ENCODE measurements at places on chromosomes 11 and 22. TPM values are rescaled to one million over a fixed set of nuclear protein-coding genes. Genes with fewer than 3 reads are reported as not detected.

The OR5A1 gene
- total RNA-seq = not detected

The CD3D gene
- total RNA-seq = 4.0 TPM

The ZPR1 gene
- 42.3 TPM for total RNA-seq

The RIMBP3B gene
- not detected for total RNA-seq

The TRIM51 gene
- total RNA-seq = not detected

The TKFC gene
- 46.0 TPM for total RNA-seq

The SCGB1C1 gene
- total RNA-seq = not detected

The RIC8A gene
- 60.3 TPM for total RNA-seq

DNA sequence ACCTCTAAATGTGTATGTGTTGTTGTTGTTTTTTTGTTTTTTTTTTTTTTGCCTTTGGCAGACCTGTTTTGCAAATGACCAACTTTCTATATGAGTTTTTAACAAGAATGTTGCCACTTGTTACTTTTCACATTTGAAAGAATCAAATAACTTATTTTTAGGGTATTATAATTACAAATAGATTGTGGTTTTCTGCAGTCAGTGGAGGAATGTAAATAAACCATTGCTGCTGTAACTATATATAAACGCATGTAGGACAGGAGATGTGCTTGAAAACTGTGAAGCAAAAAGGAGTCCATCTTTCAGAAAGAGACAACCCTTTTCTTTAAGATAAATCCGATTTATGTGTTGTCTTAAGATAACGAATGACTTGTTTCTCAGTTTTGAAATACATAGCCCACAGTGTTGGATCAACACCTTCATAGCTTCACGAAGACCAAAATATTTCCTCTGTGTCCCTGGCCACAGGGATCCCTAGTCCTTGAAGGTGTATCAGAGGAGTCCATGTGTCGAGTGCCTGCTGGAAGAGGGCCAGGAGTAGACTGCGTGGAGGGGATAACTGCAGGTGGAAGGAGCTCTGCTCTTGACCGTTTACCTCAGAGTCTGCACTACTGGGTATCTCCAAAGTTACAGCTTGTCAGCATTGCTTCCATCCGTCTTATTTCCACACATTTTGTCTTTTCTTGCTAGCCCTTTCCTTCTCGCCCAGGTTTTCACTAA, 24.7 kb downstream of the TNRC6B start:
- ATAC-seq = no peak

DNA sequence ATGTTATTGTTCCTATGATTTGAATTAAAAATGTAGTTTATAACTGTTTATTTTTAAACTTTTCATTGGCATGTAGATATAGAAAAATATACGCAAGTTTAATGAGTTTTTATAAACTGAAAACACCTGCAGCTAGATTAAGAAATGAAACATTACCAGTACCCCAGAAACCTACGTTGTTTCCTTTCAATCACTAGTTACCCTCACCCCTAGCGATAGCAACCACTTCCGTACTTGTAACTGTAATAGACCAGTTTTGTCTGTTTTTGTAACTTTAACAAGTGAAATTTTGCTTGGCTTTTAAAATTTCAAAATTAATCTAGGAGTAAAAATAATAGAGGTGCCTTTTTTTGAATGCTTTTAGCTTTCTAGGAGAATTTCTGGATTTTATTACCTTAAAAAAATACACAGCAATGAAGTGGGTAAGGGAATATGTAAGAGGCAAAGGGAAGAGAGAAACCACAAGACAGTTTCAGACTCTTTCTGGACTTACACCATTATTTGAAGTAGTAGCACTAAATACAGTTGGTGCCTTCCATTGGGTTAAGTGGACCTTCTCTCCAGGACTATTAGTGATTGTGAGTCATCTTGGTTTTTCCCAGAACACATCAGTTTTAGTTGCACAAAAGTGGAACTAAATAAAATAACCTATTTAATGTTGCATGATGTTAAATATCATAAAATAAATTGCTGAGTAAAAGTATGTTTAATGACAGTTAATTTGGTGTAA, 18.7 kb upstream of the NAT10 start:
- no peak for ATAC-seq

GRCh38 chr22:48695251-48695650, 1132.4 kb downstream of the BRD1 start:
- no peak for ATAC-seq

DNA sequence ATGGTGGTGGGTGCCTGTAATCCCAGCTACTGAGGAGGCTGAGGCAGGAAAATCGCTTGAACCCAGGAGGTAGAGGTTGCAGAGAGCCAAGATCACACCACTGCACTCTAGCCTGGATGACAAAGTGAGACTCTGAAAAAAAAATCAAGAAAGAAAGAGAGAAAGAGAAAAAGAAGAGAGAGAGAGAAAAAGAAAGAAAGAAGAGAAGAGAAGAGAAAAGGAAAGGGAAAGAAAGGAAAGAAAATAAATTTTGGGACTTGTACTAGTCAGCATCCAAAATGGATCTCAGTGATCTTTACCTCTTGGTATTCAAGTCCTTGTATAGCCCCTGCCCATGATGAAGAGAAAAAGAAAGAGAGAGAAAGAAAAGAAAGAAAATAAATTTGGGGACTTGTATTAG, 22.2 kb upstream of the PICALM start:
- ATAC-seq = no peak

DNA sequence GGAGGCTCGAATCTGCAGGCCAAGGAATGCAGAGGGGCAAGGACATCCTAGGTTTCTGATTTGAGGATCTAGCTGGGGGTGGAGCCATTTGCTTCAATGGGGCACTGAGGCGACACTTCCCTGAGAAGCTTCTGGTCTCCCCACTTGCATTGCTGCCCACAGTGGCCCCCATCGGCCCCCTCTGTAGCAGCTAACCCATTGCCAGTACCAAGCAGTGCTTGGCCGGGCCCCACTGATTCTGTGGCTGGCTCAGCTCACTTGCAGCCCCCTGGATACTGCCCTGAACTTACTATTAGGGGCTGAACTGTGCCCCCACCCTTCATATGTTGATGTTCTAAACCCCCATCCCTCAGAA, 42.9 kb upstream of the SHISAL1 start:
- no peak for ATAC-seq

DNA sequence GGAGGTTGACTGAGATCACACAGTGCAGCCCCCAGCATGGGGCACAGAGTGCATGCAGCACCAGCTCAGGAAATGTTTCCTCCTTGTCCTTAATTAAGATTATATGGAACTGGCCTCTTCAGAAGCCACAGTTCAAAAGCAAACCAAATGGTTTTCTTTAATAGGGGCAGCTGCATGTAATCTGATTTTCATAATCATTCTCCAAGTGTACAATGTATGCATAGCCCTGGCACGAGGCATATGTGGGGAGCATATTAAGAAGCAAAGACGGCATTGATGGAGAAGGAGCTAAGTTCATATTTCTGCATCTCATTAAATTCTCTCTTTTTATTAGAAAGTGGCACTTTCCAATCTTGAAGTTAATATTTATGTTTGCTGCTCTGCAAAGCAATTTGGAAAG, 9.9 kb upstream of the PARVB start:
- no peak for ATAC-seq

DNA sequence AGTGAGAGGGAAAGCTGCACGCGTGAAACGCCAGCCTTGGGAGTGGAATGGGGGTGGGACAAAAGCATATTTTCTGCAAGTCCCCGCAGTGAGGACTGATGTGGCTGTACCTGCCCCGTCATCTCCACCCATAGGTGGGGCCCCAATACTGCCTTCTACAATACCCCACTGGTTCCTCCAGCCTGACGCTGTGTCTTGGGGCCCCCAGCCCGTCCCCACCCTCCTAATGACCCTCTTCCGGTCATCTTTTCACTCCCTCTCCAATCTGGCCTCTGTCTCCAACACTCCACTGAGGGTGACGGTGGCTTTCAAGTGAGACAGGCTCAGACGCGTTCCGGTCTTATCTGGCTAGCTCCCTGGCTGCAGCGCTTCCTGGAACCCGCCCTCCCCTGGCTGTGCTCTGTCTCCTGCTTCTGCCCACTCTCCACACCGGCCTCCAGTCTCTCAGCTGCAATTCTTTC, 104.2 kb downstream of the MICAL3 start:
- peak; percentile 77 for ATAC-seq

DNA sequence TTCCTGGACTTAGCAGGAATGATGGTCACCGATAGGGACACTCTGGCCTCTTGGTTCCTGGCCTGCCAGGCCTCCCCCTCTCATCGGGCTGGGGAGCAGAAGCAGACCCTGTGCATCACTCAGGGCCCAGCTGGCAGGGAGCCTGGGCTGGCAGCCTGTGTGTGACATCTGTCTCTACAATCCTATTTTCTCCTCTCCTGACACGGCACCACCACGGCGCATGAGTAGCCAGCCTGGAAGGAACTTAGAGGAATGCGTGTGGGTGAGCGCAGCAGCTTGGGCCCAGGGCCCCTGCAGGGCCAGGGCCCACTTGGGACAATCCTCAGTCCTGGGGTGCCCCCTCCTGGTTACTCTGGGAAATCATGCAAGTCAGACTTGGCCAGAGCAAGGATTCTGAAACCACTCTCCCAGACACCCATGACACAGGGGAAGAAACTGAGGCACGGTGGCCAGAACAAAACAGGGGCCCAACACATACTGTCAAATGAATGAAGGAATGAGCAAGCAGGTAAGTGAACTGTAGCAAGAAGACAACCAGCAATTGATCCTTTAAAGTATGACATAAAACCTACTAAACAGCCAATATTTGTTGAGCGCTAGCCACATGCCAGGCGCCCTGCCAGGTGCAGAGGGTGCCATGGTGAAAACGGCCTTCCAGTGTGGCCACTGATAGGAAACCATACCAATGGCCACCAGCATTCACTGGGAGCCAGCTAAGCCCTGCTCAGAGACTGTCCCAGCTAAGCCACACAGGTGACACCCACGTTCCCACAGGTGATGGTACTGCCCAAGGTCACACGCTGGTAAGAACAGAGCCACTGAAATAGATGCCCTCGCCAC, 13.3 kb downstream of the RSPH14 start:
- ATAC-seq = peak; percentile 66

- ATAC-seq = no peak
Measured at GRCh38 chr11:36088266-36088972, 144.6 kb downstream of the LDLRAD3 start.

DNA sequence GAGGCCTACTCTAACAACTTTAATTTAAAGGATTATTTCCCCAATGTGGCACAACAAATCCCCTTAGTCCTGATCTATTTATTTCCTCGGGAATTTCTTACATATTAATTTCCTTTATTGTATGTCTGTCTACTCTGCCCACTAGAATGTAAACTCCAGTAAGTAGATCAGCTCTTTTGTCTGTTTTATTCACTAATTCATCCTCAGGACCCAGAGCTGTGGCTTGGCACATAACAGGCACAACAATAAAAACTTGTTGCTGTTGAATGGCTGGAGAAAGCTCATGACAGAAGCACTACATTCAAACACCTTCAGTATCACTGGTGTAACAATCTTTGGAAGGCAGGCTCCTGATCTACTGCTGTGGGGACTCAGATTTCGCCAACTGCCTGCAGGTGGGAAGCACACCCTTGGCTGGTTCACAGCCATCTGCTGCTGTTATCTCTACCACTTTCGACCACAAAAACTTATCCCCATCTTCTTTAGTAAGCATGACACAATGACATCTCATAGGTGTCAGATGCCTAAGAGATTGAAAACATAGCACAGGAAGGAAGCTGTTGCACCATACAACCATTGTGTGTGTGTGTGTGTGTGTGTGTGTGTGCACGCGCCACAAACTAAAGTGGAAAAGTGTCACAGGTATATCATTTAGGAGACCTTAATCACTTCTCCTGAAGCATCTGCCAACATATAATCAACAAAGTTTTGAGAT, 11.9 kb downstream of the HIRA start:
- no peak for ATAC-seq

- no peak for ATAC-seq
Measured at GRCh38 chr11:78224506-78224905, 35.8 kb downstream of the USP35 start.

DNA sequence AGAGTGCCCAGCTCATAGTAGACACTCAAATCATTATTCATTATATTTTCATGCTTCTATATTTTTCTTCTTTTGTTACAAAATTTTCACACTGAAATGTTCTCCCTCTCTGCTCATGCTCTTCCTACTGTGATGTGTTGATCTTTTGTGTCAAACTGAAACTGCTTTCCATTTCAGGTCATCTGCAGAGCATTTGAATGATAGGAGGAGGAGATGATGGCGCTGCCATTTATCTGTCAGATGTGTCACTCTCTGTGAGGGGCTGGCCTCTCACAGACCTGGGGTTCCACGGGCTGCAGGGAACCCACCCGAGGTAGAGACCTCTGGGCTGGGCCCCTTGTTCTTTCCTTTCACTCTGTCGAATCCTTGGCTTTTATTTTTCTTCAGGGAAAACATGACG, 41.1 kb downstream of the OR10A6 start:
- no peak for ATAC-seq

DNA sequence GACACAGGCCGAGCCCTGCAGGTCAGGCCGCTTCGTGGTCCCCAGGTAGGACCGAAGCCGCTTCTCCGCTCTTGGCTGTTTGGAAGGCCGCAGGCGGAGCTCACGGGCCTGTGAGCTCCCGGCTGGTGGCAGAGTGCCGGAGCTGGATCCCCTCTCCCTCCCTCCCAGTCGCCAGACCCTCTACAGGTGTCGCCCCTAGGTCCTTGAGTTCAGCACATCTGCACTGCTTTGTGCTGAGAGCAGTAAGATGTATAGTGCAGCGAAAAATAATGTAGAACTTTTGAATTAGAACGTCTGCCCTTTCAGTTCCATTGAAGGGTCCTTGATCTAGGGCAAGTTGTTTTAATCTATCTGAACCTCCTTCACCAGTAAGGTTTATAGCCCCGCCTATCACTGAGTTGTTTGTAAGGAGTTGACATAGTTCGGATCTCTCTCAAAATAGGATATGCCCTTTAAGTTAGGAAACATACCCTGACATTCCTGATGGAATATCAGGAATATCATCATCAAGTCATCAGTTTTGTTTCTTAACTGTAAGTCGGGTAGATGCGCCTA, 419 bp downstream of the ANKRD49 start:
- peak; percentile 56 for ATAC-seq

DNA sequence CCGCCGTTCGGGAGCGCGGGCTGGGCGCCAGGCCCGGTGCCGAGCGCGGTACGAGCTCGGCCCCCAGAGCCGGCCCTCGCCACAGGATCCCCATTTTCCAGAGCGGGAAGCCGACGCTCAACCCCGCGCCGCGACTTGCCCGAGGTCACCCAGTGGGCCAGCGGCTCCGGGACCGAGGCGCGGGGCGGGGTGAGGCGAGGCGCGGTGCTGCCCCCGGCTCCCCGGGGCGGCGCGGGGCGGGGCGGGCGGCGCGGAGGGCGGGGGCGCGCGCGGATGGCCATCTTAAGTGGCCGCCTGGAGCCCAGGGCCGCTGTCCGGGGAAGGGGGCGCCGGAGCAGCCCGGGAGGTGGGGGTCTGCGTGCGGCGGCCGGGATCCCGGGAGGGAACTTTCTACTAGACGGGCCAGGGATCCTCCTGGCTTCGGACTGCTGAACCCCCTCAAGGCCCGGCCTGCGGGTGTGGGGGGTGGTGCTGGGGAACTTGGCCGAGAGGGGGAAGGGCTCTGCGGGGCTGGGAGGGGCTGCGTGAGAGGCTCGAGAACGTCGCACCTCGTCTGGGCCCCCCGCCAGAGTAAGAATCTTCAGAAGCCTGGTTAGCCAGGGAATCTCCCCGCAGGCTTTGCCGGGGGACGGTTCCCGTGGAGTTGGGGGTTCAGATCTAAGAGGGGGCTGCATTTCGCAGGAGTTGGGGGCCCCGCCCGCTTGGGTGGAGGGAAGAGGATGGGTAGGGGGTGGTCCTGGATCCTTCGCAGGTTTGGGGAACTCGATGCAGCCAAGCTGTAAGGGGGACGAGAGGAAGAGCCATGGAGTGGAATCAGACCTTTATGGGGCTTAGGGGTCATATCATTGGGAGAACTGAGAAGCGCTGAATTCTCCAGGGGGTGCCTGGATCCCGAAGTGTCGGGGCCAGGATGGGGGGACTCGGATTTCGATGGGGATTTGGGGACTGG, 678 bp upstream of the INPPL1 start:
- ATAC-seq = peak; percentile 61
